ENCODE measurements at places on chromosomes 7 and 10. TPM values are rescaled to one million over a fixed set of nuclear protein-coding genes. Genes with fewer than 3 reads are reported as not detected.

The MSS51 gene
- polyA plus RNA-seq, result 0.43 TPM

The KAZALD1 gene
- polyA plus RNA-seq, result not detected

DNA sequence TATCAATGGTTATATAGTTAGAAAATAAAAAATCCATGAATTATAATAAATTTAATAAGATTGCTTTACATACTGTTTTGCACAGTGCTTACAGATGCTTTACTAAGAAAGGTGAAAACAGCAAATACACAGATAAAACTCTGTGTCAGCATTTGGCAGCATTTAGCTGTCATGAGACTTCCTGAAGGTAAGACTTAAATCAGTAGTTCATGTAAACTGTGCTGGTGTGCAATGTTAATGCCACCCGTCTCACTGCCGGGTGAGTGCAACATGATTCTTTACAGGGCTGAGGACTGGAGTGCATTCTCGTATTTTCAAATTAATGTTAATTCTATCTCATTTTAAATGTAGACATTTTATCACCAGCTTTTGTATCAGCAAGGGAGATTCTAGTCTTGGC lies 326.2 kb upstream of the POT1 start:
- DNase-seq, result no peak

- DNase-seq, result no peak
These were observed 50.3 kb downstream of the TPK1 start for GRCh38 chr7:144785521-144785920.

DNA sequence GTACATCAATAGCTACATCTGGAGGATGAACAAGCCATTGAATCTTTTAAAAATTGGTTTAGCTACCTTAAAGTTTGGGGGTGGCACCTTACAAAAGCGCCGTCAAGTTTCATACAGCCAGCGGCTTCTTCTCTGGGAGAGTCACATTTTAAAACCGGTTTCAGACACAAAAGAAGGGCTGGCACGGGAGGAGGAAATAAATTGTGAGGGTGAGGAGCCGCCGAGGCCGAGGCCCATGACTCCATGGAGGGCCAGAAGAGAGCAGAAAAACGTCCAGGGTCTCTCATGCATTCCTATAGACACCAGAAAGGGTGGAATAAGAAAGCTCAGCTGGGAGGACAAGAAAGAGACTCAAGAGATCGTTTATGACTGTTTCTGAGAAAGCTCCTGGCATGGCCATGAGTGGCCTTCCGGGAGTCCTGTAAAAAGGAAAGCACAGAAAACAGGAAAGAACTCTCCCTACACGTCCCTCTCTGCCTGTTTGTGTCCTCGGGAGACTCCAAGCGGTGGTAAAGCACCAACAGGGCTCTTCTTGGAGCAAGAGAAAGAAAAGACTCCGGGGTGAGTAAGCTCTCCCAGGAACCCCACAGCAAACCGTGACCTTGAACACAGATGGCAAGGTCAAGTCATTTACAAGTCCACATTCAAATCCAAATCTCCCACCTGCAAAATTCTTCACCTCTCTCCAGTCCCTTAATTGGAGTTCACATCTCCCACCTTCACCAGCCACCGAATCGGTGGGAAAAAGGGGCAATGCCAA lies 1.8 kb downstream of the FRAT2 start:
- no peak for DNase-seq

DNA sequence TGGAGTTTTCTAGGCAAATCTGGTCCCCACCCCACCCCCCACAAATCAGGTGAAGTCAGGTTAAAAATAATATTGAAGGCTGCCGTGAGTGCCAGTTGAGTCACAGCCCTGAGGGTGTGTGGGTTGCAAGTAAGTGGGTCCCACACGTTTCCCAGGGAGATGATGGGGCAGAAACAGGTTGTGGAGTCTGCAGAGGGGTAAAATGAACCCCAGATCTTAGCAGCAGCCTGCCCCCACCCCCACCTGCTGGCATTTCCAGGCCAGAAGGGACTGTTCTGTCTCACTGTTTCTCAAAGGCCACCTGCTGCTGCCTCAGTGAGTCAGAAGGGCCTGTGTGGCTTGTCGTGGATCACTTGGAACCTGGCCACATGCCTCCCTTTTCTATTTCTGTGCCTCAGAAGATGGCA lies 59.8 kb upstream of the SMNDC1 start:
- no peak for DNase-seq

- DNase-seq, result no peak
These were observed 43.9 kb downstream of the DPYSL4 start for GRCh38 chr10:132230557-132231210.

DNA sequence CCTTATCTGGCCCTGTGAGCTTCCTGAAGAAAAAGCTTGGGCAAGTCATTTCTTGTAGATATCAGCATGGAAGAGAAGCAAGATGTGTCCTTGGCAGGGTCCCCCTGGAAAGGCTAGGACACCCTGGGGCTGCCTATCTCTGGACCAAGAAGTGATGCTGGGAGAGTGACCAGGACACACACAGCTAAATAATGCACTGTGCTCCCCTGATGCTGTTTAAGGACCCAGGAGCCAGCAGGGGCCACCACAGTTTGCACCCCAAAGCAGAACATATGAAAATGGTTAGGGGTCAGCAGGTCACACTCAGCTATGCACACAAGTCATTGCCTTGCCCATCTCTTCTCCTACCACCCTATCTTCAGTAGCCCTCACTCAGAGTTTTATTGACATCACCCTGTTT lies 47.9 kb upstream of the GPR26 start:
- no peak for DNase-seq

Data from naive B cell (primary cell).